GM12865 (cell line): ENCODE measurements at places on chromosomes 12 and 14.
A peak's percentile ranks its signal among the peaks of the same experiment; 100 is the strongest.

DNA sequence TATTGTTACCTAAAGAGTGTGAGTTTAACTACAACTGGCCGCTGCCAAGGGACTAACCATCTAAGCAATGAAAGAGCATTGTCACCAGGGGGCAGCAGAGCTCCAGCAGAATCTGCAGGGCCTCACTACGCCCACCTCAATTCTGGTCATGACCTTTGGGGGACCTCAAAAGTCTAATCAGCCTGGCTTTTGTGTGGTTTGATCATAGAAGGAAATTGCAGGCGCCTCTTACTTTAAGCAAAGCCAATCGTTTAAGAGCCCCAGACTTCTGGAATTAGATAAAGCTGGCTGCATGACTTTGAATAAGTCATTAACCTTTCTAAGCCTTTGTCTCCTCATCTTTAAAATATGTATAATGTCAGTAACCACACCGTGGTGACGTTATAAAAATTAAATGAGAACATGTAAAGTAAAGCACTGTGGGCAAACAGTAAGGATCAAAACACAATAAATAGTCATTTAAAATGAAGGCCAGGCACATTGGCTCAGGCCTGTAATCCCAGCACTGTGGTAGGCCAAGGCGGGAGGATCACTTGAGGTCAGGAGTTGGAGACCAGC lies 58.6 kb downstream of the TBX3 start:
- peak; percentile 60 for DNase-seq

DNA sequence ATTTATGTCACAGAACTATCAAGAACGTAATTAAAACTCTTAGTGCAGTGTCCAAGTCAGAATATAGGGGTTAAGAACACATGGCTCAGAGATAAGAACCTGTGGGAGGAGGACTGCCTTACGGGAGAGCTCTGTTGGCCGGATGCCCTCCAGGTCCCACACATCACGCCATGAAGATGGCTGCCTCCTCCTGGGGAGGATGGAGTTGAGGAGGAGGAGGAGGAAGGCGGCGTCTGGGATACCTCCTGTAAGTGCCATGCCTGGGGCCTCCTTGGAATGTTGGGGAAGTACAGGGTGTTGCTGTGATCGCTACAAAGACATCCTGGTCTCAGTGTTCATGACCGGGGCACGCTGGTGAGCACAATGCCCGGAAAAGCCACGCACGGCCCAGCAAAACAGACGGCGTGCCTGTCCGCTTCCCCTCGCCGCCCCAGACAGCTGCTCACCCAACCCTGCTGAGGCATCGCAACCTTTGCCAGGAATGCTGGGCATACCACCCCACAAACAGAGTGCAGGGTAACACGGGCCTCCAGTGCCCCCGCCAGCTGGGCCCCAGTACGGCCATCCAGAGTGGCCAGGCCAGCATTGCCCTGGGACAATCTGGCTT lies 28.7 kb upstream of the CD9 start:
- DNase-seq, result no peak

DNA sequence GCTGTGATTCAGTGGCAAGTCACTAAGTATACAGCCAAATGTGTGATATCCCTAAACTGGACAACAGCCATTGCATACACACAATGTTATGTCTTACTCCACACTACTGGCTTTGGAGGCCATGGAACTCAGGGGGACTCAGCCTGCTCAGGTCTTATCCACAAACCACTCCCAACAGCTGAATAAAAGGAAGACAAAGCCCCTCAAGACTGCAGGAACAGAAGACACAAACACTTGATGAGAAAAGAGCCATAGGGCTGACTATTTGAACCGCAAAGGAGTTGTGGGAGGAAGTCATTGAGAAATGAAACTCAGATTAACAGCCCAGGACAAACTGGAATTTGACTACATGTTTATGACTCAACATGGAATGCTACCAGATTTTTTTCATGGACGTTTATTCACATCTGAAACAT lies 40.9 kb downstream of the PTGER2 start:
- no peak for DNase-seq

DNA sequence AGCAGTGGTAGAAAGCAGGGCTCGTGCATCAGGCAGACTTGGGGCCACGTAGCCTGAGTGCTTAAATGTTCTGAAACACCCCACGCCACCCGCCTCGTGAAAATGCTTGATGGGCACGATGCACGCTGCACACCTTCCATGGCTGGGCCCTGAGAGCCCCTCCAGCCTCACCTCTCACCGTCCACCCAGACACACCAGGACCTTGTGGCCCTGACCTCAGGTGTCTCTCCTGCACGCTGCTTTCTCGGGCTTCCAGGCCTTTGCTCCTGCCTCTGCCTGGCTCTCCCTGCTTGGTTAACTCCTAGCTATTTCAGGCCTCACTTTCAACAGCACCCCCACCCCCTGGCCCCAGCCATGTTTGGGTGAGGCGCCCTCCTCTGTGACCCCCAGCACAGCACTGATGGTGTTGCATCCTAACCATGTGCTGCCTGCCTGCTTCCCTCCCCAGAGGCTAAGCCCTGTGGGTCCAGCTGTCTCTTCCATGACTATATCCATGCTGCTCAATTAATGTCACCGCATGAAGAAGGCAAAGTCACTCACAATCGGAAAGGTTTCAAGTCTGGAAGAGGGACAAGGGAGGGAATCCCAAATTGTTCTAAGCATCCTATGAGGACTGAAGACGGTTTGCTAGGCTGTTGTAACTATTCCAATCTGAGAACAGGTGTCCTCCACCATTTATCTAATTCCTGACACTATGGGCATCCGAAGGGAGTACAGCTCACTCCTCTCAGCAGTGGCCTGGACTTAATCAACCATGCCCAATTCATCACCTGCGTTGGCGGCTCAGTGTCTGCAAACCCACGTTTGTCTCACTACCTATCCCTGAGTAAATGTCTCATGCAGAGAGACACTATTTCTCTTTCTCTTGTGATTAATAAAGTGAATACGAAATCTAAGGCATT lies 82.2 kb downstream of the CCDC88C start:
- no peak for DNase-seq

DNA sequence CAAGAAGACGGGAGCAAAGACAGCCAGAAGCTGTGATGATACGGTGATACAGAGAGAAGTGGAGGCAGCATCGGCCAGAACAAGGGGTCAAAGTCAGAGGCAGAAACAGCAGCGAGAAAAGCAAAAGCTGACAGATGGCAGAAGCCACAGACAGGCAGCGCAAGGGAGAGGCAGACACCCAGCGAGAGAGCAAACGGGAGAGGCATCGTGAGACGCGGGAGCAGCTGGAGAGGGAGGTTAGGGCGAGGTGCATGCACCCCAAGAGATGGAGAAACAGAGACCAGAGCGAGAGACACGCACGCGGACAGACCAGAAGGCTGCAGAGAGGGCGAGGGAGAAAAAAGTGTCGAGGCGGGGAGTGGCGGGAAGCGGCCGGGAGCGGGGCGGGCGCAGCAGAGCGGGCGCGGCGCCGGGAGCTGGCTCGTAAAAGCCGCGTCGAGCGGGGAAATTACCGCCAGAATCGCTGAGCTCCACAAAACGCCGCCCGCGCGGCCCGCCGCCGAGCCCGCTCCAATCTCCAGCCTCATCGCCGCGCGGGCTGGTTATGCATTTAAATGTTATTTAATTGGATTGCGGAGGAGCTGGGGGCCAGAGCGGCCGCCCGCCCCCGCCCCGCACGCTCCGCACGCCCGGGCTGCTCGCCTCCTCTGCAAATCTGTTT lies 15.6 kb downstream of the SMUG1 start:
- DNase-seq, result no peak

DNA sequence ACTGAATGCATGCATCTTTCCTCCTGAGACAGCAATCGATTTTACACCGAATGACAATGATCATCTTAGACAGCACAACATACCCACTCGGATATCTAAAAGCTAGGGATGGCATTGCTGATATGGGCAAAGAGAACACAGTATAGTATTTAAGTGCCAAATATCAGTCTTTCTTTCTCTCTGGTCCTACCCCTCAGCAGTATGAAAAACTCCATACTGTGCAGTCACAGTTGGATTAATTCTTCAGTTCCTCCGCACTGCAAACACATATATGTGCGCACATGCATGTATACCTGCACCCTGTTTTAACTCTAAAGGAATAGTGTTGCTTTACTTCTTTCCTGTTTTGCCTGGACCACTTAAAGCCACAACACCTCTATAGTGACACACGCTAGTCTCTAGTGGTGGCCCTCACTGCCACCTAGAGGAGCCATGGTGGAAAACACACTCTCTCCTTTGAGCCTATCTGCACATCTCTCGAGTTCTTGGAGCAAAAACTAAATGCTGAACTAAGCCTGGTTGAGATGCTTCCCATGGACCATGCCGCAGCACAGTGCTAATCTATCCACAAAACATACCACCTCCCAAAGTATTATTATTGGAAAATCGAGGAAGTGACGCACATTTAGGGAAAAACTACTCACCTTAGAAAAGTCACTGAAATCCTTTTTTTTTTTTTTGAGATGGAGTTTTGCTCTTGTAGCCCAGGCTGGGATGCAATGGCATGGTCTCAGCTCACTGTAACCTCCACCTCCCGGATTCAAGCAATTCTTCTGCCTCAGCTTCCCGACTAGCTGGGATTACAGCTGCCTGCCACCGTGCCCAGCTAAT lies 11.9 kb downstream of the TMEM52B start:
- DNase-seq, result peak; percentile 78

- no peak for DNase-seq
These were observed 59.5 kb downstream of the NUAK1 start for GRCh38 chr12:106079148-106079738.

DNA sequence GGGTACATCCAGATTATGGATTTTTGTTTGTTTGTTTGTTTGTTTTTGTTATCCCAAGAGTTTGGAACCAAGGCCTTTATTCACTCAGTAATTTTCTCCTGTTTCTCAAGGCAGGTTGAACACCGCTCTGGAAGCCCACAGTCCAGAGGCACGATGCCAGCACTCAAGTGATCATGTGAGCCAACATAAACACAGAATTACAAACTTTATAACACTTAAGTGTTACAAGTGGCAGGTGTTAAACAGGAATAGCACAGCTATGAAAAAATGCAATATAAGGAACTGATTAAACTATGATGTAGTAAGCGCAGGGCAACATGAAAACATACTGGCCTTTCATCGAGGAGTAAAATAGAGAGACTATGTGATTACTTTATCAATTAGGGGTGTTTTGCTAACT lies 1885.8 kb upstream of the SEL1L start:
- no peak for DNase-seq

GRCh38 chr14:87705439-87705896 lies 287.5 kb downstream of the GALC start:
- DNase-seq, result no peak

- DNase-seq, result no peak
These were observed 62.3 kb downstream of the SAMD4A start for GRCh38 chr14:54629183-54629582.

DNA sequence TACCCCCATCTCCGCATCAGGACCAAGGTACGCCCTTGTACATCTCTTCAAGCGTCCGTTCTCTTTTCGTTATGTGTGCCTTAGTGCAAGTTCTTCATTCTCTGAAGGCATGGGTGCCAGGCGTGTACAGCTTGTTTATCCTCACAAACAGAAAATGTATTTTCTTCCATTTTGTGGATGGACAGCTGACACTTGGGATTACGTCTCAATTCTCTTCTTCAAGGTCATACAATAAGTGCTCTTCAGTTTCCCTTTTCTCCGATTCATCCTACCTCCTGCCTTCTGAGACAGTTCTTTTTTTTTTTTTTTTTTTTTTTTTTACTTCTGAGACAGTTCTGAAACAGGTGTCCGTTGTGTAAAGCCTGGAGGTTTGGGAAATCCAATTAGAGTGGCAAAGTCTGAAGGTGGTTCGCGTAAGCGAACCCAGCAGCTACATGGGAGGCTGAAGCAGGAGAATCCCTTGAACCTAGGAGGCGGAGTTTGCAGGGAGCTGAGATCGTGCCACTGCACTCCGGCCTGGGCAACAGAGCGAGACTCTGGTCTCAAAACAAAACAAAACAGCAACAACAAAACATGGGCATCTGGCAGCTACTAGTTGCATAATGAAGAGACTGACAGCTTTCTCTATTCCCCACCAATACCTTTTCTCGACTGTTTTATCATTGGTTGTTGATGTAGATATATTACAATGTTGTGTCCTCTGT lies 734 bp downstream of the COX6A1 start:
- peak; percentile 23 for DNase-seq

- no peak for DNase-seq
These were observed 23.3 kb upstream of the NUDT14 start for GRCh38 chr14:105204206-105204930.

GRCh38 chr12:41983856-41984255 lies 160.8 kb downstream of the GXYLT1 start:
- DNase-seq, result no peak

DNA sequence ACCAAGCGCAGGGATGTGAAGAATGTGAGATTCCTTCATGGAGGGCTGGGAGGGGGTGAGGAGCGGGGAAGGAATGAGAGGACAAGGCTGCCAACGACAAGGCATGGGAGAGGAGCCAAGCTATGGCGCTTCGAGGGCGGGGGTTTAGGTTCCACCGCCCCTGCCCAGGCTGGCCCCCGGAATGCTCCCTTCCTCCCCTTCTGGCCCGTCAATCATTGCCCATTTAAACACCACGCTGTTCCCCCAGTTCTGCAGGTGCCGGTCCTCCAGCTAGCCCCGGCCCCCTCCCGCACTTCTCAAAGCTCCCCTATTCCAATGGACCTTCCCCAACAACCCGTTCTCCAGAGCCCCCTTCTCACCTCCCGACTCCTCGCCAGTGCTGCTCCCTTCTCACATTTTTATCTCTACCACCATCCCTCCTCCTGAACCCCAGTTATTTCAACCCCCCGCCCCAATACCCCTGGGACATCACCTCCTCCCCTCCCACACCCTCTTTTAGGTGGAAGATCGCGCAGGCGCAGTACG lies 428 bp downstream of the RNF41 start:
- no peak for DNase-seq

GRCh38 chr14:102356280-102356679 lies 6.4 kb downstream of the CINP start:
- no peak for DNase-seq

- no peak for DNase-seq
These were observed 916.5 kb downstream of the AACS start for GRCh38 chr12:125981610-125982253.

- no peak for DNase-seq
These were observed 20.5 kb downstream of the IRF2BPL start for GRCh38 chr14:77007975-77008421.

- DNase-seq, result no peak
These were observed 498.3 kb downstream of the KCNH5 start for GRCh38 chr14:62546862-62547474.

DNA sequence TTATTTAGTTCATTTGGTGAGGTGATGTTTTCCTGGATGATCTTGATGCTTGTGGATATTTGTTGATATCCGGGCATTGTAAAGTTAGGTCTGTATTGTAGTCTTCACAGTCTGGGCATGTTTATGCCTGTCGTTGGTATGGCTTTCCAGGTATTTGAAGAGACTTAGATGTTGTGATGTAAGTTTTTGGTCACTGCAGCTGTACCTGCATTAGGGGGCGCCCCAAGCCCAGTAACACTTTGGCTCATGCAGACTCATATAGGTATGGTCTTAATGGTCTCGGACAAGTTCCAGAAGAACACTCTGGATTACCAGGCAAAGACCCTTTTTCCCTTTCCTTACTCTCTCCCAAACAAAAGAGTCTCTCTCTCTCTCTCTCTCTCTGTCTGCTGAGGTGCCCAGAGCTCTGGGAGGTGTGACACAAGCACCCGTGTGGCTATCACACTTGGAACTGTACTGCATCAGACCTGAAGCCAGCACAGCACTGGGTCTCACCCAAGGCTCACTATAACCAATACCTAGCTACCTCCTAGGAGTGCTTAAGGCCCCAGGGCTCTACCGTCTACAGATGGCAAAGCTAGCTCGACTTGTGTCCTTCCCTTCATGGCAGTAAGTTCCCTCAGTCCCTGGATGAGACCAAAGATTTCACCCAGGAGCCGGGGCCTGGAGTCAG lies 425.8 kb upstream of the ATXN7L3B start:
- DNase-seq, result peak; percentile 41
